Activated naive CD4-positive, alpha-beta T cell treated with anti-CD3 and anti-CD28 coated beads, Interleukin-2, amount 50 U/mL, for 72 hours (primary cell): ENCODE measurements at places on chromosomes 13 and 19. TPM values are rescaled to one million over a fixed set of nuclear protein-coding genes. Genes with fewer than 3 reads are reported as not detected.

- DNase-seq = no peak
These were observed 61.6 kb upstream of the PCDH17 start for GRCh38 chr13:57569986-57570385.

The DHDH gene
- total RNA-seq = 2.2 TPM

DNA sequence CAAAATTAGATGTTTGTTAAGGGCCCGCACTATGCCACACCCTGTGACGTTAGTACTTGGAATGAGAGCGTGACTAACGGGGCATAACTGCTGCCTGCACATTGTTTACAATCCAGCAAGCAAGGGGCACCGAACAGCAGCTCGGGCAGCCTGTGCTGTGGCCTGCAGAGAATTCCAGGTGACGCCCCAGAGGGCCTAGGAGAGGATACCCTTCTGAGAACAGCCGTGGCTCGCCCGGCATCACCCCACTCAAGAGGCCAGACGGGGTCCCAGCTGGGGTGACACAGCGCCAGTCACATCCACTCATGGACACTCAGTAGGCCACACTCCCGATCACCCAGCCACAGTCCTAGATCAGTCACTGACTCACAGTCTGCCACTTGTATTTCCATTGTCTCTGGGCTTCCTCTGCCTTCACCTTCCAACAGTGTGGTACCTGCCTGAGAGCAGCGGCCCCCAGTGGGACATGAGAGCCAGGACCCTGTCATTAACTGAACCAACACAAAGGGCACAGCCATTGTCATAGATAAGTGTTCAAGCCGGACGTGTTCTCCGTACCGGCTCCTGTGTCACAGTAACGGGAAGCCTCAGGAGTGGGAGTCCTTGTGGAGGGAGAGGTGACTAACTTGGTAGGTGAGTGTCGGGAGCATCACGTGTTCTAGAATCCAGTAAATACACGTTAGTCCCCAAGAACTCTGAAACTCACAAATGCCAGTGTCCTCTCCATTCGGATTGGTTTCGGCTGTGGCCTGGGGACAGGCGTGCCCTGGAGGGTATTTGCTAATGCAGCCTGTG is 7.5 kb downstream of the ZNF331 start:
- no peak for DNase-seq

- no peak for DNase-seq
These were observed 439.5 kb downstream of the FGF9 start for GRCh38 chr13:22110368-22110767.

GRCh38 chr13:100173203-100173602 is 84.3 kb downstream of the PCCA start:
- no peak for DNase-seq

GRCh38 chr19:34128558-34129250 is 43.6 kb upstream of the LSM14A start:
- DNase-seq = no peak

The KLK2 gene
- not detected for total RNA-seq

The PDCD2L gene
- total RNA-seq = 32.8 TPM

DNA sequence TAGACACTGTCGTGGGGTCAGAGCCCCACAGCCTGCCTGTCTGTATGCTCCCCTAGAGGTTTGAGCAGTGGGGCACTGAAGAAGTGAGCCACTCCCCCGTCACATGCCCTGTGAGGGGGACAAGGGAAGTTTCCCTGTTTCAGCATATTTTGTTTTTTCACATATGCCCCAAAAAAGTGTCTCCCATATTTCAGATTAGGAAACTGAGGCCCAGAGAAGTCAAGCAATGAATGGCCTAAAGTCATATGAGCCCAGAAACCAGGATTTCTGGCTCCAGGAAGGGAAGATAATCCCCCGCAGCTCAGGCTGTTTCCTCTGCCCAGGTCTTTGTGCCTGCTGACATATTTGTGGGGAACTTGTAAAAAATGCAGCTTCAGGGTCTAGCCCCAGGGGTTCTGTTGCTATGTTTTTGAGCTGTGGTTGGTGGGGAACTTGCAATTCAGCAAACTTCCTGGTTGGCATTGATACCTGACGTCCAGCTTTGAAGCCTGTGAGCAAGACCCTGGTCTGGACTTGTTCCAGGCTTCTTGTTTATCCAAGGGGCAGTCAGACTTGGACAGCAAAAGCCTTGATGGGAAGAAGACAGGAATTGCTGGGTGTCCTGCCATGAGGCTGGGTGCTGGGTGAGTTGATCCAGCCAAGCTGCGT is 9.5 kb downstream of the RASL11A start:
- no peak for DNase-seq

GRCh38 chr19:12800923-12801465 is 606 bp downstream of the PRDX2 start:
- no peak for DNase-seq

The OR7A5 gene
- not detected for total RNA-seq
